Activated T-helper 1 cell treated with anti-CD3 and anti-CD28 coated beads, Interleukin-12 subunit alpha, Interleukin-12 subunit beta, Interleukin-2, Interleukin-4 antibody, amounts not matched to agents 30 ng/mL and 10 ng/mL and 1 ng/mL, durations not matched to agents 14 hours and 24 hours and 36 hours (primary cell): ENCODE measurements at places on chromosomes 5 and 9.

GRCh38 chr5:18772475-18772874 lies 1138.2 kb downstream of the TAF11L14 start:
- H3K27ac ChIP-seq: no peak overlapping the region
- no peaks in the 10 kb centered on the region for H3K36me3 ChIP-seq
- no peaks in the 10 kb centered on the region for H3K4me1 ChIP-seq
- peaks cover 6% of the 10 kb centered on the region for H3K27me3 ChIP-seq

GRCh38 chr9:8552732-8553131 lies 753.2 kb upstream of the DMAC1 start:
- H3K27me3 ChIP-seq: no peaks in the 10 kb centered on the region
- DNase-seq: no peak
- no peaks in the 10 kb centered on the region for H3K4me1 ChIP-seq
- H3K27ac ChIP-seq: no peak overlapping the region

DNA sequence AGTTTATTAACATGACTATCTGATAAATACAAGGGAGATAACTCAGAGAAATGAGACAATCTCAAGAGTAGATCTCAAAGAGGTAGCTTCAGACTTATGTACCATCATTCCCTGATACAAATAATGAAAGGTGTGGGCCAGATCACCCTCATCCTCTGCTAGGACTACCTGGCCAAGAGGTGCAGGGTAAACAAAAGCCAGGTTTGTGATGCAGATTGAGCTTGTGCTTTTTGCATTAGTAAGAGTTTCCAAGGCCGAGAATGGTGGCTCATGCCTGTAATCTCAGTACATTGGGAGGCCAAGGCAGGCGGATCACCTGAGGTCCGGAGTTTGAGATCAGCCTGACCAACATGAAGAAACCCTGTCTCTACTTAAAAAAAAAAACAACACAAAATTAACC lies 8.9 kb upstream of the SPIN1 start:
- H3K27ac ChIP-seq: no peak overlapping the region
- no peaks in the 10 kb centered on the region for H3K36me3 ChIP-seq
- no peak overlapping the region for H3K4me3 ChIP-seq
- no peaks in the 10 kb centered on the region for H3K4me1 ChIP-seq
- no peaks in the 10 kb centered on the region for H3K27me3 ChIP-seq
- DNase-seq: no peak

GRCh38 chr9:14186096-14186495 lies 127.8 kb downstream of the NFIB start:
- H3K27me3 ChIP-seq: peaks cover 2% of the 10 kb centered on the region
- no peak overlapping the region for H3K27ac ChIP-seq
- H3K4me1 ChIP-seq: no peaks in the 10 kb centered on the region
- no peak for DNase-seq
- no peak overlapping the region for H3K4me3 ChIP-seq
- no peaks in the 10 kb centered on the region for H3K36me3 ChIP-seq

GRCh38 chr5:121055586-121055985 lies 591.5 kb downstream of the PRR16 start:
- H3K36me3 ChIP-seq: no peaks in the 10 kb centered on the region
- no peak overlapping the region for H3K27ac ChIP-seq
- no peak for DNase-seq
- H3K4me1 ChIP-seq: no peaks in the 10 kb centered on the region

GRCh38 chr5:55578771-55579170 lies 44.0 kb upstream of the PLPP1 start:
- no peaks in the 10 kb centered on the region for H3K27me3 ChIP-seq
- H3K36me3 ChIP-seq: no peaks in the 10 kb centered on the region
- no peak for DNase-seq

- no peaks in the 10 kb centered on the region for H3K4me1 ChIP-seq
- H3K27ac ChIP-seq: no peak overlapping the region
- no peak overlapping the region for H3K4me3 ChIP-seq
- H3K27me3 ChIP-seq: no peaks in the 10 kb centered on the region
These were observed 1158.8 kb upstream of the DMAC1 start for GRCh38 chr9:8958358-8958757.

- no peak for DNase-seq
- H3K27ac ChIP-seq: no peak overlapping the region
- H3K4me3 ChIP-seq: no peak overlapping the region
- H3K4me1 ChIP-seq: no peaks in the 10 kb centered on the region
- no peaks in the 10 kb centered on the region for H3K27me3 ChIP-seq
These were observed 301.3 kb downstream of the ZNF608 start for GRCh38 chr5:124445070-124445619.

DNA sequence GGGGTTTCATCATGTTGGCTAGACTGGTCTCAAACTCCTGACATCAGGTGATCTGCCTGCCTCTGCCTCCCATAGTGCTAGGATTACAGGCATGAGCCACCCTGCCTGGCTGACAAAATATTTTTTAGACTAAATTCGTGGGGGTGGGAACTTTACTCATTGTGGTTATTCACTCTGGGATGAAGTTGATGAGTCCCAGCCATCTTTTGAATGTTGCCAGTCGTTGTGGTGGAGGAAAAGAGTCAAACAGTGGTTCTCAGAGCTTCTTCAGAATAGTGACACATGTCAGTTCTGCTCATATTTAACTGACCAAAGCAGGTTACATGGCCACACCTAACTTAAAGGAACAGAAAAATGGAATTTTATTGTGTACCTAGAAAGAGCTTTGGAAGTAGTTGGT lies 6.9 kb downstream of the SREK1 start:
- H3K36me3 ChIP-seq: peaks cover 6% of the 10 kb centered on the region
- H3K4me1 ChIP-seq: peaks cover 46% of the 10 kb centered on the region
- H3K27ac ChIP-seq: peak overlapping the region; percentile 82

GRCh38 chr9:79667817-79668436 lies 96.2 kb downstream of the TLE4 start:
- H3K27me3 ChIP-seq: no peaks in the 10 kb centered on the region
- no peaks in the 10 kb centered on the region for H3K4me1 ChIP-seq
- DNase-seq: no peak
- H3K4me3 ChIP-seq: no peak overlapping the region

DNA sequence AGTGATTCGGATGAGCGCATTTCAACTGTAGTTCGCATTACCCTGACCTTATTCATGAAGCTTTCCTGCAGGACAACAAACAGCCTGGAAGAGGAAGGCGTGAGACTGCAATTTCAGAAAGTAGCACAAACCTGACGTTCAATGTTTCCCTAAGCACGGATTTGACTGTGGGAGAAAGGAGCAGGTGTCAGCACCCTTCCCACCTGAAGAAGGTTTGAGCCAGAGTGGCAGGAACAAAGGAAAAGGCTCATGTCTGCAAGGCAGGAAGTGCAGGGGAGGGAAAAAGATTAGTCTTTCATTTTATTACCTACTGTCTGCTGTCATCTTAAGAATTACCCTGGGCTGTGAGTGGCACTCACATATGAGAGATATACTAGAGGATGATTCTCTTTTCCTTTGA lies 114.0 kb downstream of the MED10 start:
- no peaks in the 10 kb centered on the region for H3K36me3 ChIP-seq
- peaks cover 16% of the 10 kb centered on the region for H3K4me1 ChIP-seq
- peak overlapping the region; percentile 20 for H3K27ac ChIP-seq
- no peak for DNase-seq
- H3K27me3 ChIP-seq: no peaks in the 10 kb centered on the region
- no peak overlapping the region for H3K4me3 ChIP-seq

GRCh38 chr5:75909223-75909622 lies 174.0 kb upstream of the SV2C start:
- DNase-seq: no peak
- peaks cover 10% of the 10 kb centered on the region for H3K27me3 ChIP-seq
- H3K27ac ChIP-seq: no peak overlapping the region
- no peak overlapping the region for H3K4me3 ChIP-seq

DNA sequence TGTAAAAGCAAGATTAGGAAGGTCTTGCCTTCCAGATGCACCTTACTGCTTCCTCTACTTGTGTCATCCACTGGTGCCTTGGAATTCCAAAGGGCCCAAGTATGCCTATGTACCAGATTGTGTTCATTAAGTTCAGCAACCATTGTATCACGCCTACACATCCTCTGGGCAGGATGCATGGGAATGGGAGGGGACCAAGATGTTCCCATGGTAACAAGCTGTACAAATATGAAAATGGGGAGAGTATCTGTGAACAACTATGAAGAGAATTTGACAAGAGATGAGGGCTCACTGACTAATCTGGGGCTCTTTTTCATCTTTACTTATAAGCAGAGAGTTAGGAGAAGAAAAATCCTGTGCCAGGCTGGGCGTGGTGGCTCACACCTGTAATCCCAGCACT lies 137.8 kb upstream of the MAP1B start:
- no peaks in the 10 kb centered on the region for H3K4me1 ChIP-seq
- H3K27ac ChIP-seq: no peak overlapping the region
- H3K27me3 ChIP-seq: peaks cover 3% of the 10 kb centered on the region
- H3K36me3 ChIP-seq: no peaks in the 10 kb centered on the region
- DNase-seq: no peak

GRCh38 chr9:99485459-99485858 lies 263.4 kb downstream of the SEC61B start:
- no peaks in the 10 kb centered on the region for H3K36me3 ChIP-seq
- DNase-seq: no peak
- H3K27me3 ChIP-seq: peaks cover 27% of the 10 kb centered on the region
- H3K27ac ChIP-seq: no peak overlapping the region
- H3K4me1 ChIP-seq: no peaks in the 10 kb centered on the region

- peaks cover 3% of the 10 kb centered on the region for H3K27me3 ChIP-seq
- H3K4me1 ChIP-seq: peaks cover 1% of the 10 kb centered on the region
- no peak overlapping the region for H3K4me3 ChIP-seq
- no peak overlapping the region for H3K27ac ChIP-seq
- no peaks in the 10 kb centered on the region for H3K36me3 ChIP-seq
These were observed 138.1 kb downstream of the DIRAS2 start for GRCh38 chr9:90504486-90504885.

- no peak overlapping the region for H3K4me3 ChIP-seq
- H3K27me3 ChIP-seq: no peaks in the 10 kb centered on the region
- DNase-seq: no peak
- no peak overlapping the region for H3K27ac ChIP-seq
- H3K36me3 ChIP-seq: no peaks in the 10 kb centered on the region
These were observed 165.8 kb upstream of the NR3C1 start for GRCh38 chr5:143569213-143569701.

DNA sequence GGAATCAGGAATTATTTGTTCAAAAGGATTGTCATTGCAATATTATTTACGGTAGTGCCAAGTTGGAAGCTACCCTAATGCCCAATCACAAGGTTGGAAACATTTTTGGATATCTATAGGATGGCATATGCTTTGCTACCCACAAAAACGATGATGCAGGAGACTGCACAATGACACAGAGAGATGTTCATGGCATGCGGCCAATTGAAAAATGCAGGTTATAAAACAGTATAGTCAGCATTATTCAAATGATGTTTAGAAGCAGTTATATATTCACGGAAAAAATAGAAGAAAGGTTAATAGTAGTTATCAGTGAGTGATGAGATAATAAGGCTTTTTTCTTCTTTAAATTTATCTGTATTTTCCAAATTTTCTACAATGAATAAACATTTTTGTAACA lies 5.9 kb upstream of the ACSL6 start:
- H3K36me3 ChIP-seq: peaks cover 4% of the 10 kb centered on the region
- H3K4me3 ChIP-seq: no peak overlapping the region
- peaks cover 55% of the 10 kb centered on the region for H3K4me1 ChIP-seq
- peaks cover 64% of the 10 kb centered on the region for H3K27me3 ChIP-seq
- no peak for DNase-seq
